ENCODE measurements at places on chromosomes 16 and 17.
A peak's percentile ranks its signal among the peaks of the same experiment; 100 is the strongest.

DNA sequence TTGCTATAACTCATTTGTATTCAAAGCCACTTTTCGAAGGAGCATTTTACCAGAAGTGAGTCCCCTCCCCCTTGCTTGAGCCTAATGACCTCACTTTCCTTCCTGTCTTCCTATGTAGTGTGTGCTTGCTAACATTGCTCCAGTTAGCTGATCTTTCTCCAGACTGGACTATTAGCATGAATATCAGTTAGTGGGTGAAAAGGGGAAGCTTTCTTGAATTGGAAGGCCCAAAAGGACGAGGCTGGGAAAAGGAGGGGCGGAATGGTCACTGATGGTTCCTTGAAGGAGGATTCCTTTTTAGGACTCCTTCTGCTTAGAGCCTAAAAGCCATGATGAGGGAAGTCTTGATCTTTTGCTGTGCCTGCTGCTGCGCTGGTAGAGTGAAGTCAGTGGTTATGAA, 11.9 kb downstream of the MAP3K3 start:
- H3K4me3 ChIP-seq, result no peak overlapping the region
- no peaks in the 10 kb centered on the region for H3K27me3 ChIP-seq
- H3K4me1 ChIP-seq, result peaks cover 24% of the 10 kb centered on the region

- H3K4me3 ChIP-seq, result peak within 1 kb of the TSS; percentile 94
- H3K27ac ChIP-seq, result peak within 1 kb of the TSS; percentile 99
- H3K36me3 ChIP-seq, result peaks cover 64% of the 10 kb centered on the region
- H3K27me3 ChIP-seq, result peaks cover 5% of the 10 kb centered on the region
Measured at GRCh38 chr17:63699638-63700527, at the start of gene LIMD2. Gene LIMD2, minus strand, starts transcription at chr17:63700125. Its CDS starts 827 bp downstream, at chr17:63699298.

GRCh38 chr16:59975953-59976352, 1241.8 kb upstream of the GOT2 start:
- no peaks in the 10 kb centered on the region for H3K36me3 ChIP-seq
- no peak for DNase-seq
- H3K4me1 ChIP-seq, result no peaks in the 10 kb centered on the region
- H3K27me3 ChIP-seq, result no peaks in the 10 kb centered on the region
- no peak overlapping the region for H3K4me3 ChIP-seq

GRCh38 chr16:72241930-72242329, 70.0 kb upstream of the PMFBP1 start:
- no peak overlapping the region for H3K27ac ChIP-seq
- peaks cover 28% of the 10 kb centered on the region for H3K4me1 ChIP-seq
- H3K36me3 ChIP-seq, result peaks cover 3% of the 10 kb centered on the region
- DNase-seq, result peak; percentile 23

DNA sequence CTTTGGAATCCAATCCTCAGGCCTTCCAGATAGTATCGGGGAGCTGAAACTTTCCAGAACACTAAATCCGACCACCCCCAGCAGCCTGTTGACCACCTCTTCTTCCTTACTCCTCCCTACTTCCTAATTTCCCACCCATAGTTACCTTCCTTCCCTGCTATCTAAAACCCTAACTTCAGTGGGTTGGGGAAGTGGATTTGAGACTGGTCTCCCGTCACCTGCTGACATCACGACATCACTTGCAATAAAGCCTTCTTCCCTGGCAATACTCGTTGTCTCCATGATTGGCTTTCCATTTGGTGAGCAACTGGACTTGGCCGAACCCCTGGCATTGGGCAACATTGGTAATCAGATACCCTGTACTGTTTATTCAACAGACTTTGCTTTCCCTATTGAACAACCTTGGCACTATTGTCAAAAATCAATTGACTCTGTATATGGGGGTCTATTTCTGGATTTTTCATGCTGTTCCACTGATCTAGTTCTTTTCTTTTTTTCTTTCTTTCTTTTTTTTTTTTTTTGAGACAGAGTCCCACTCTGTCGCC, 11.8 kb upstream of the FOXK2 start:
- no peak overlapping the region for H3K4me3 ChIP-seq
- H3K27me3 ChIP-seq, result peaks cover 10% of the 10 kb centered on the region
- H3K4me1 ChIP-seq, result peaks cover 12% of the 10 kb centered on the region
- no peak for DNase-seq

GRCh38 chr17:1560858-1561355, 1.7 kb downstream of the PITPNA start:
- peak overlapping the region; percentile 82 for H3K4me3 ChIP-seq
- H3K4me1 ChIP-seq, result peaks cover 48% of the 10 kb centered on the region
- DNase-seq, result no peak
- H3K27ac ChIP-seq, result no peak overlapping the region

- peaks cover 9% of the 10 kb centered on the region for H3K27me3 ChIP-seq
- H3K36me3 ChIP-seq, result peaks cover 2% of the 10 kb centered on the region
- H3K27ac ChIP-seq, result no peak overlapping the region
- H3K4me1 ChIP-seq, result no peaks in the 10 kb centered on the region
- no peak for DNase-seq
- H3K4me3 ChIP-seq, result no peak overlapping the region
Measured at GRCh38 chr16:14337303-14338191, 266.4 kb downstream of the MRTFB start.

DNA sequence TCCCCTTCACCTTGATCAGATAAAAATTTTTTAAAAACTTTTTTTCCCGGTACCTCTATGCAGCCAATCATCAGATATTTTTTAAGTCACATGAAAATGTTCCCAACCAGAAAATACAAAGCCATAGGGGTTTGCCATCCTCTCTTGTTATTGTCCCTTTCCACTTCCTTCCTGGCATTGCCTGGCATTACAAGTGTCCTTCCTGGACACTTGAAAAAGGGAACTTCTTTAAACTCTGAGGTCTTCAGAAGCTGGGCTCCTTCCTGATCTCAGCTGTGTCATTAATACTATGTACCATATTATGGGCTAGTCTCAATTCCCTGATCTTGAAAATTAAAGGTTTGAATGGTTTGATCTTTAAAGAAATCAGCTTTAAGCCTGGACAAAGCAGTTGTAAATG, 64.9 kb downstream of the TEX14 start:
- H3K27me3 ChIP-seq, result peaks cover 11% of the 10 kb centered on the region
- no peaks in the 10 kb centered on the region for H3K36me3 ChIP-seq
- no peak for DNase-seq
- H3K4me1 ChIP-seq, result peaks cover 9% of the 10 kb centered on the region

Measured in activated naive CD4-positive, alpha-beta T cell treated with anti-CD3 and anti-CD28 coated beads, Interleukin-2, amount 10 ng/mL, durations not matched to agents 7 days and 5 days (primary cell).